ENCODE measurements at places on chromosomes 5 and 9. TPM values are rescaled to one million over a fixed set of nuclear protein-coding genes. Genes with fewer than 3 reads are reported as not detected.

- DNase-seq = no peak
These were observed 294.0 kb upstream of the SMARCA2 start for GRCh38 chr9:1721196-1721595.

DNA sequence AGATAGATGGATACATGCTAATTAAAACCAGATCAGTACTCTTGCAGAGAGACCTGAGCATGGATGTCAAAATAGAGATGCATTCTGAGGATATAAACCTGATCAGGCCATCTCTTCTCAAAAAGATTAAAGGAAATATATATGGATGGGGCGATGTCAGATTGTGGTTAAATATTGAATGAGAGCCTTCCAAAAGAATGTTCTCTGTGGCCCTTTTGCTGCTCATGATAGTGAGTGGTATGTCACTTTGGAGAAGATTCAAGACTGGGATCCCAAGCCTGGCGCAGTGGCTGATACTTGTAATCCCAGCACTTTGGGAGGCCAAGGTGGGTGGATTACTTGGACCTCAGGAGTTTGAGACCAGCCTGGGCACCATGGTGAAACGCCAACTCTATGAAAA, 20.5 kb downstream of the ZNF131 start:
- DNase-seq = no peak

DNA sequence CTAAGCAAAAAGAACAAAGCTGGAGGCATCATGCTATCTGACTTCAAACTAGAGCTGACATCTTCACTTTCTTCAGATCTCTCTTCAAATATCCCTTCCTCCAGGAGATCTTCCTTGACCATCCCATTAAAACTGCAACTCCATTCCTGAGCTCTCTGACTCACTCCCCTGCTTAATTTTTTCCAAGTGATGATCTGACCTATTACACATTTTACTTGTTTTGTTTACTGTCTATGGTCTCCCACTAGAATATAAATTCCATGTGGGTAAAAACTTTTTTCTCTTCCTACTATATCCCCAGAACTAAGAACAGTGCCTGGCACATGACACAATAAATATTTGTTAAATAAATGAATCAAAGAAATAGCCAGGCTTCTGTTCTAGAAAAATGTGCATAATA, 87.5 kb downstream of the SLIT3 start:
- no peak for DNase-seq

- no peak for DNase-seq
These were observed 273.2 kb upstream of the TARS1 start for GRCh38 chr5:33167541-33167940.

Gene SLC6A19
- polyA plus RNA-seq = 0.14 TPM

DNA sequence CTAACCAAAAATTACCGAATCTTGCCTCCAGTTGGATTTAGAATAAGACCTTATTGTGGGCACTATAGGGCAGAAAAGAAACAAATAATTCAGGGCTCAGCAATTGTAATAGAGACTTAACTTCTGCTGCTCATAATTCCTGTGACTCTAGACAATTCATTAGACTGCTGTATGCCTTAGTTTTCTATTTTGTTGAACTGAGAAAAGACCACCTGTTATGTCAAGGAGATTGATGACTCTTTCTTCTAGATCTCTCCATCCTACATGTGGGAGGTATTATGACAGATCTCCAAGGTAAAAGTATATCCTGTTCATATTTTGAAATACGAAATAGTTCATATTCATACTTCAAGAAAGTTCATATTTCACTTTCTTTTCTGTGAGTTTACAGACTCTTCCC, 605.1 kb downstream of the PSAT1 start:
- DNase-seq = no peak
